ENCODE measurements at places on chromosomes 1 and 21.

GRCh38 chr1:58611861-58612385 lies 34.9 kb upstream of the TACSTD2 start:
- DNase-seq: no peak

- peak; percentile 37 for DNase-seq
Measured at GRCh38 chr1:23424293-23425192, at the start of gene TCEA3. TSS of gene TCEA3 (minus strand) at chr1:23424748. CDS start at chr1:23424633, 115 bp downstream.

GRCh38 chr1:246511203-246511602 lies 4.1 kb upstream of the SMYD3 start:
- no peak for DNase-seq

DNA sequence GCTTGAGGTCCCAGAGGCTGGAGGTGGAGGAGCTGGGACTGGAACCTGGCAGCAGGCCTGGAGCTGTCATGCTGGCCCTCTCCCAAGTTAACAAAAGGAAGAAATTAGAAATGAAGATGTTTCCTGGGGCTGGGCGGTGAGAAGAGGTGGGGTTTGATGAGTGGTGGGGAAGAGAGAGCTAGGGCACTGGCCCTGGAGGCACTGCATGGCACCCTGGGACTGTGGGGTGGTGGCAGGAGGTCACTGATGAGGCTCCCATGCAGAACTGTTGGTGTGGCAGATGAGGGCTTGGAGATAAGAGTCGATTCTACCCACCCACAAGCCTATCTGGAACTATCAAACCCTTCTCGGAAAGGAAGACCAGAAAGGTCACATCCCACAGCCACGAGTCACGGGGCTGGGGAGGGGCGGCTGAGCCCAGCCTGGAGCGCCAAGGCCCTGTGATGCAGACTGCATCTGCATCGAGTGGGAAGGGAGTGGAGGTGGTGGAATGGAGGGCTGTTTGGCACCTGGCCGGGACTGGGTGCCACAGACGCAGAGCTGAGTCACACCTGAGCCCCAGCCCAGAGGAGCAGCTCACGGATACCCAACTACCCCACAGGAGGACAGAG lies 29.4 kb downstream of the MRPL37 start:
- DNase-seq: no peak

DNA sequence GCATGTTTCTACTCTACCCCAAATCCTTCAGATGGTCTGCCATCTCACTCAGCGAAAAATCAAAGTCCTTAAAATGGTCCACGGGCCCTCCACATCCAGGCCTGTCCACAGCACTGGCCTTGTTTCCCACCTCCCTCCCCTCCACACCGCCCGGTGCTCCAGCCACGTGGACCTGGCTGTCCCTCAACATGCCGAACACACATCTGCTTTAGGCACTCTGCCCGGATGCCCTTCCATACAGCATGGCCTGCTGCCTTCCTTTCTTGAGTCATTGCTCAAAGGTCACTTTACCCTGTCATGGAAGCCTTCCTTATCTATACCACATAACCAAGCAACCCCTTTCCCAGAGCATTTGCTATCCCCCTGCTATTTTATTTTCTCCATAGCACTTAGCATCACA lies 143.0 kb downstream of the DNM3 start:
- DNase-seq: no peak

GRCh38 chr1:12171206-12172041 lies 4.6 kb downstream of the TNFRSF1B start:
- DNase-seq: peak; percentile 61

DNA sequence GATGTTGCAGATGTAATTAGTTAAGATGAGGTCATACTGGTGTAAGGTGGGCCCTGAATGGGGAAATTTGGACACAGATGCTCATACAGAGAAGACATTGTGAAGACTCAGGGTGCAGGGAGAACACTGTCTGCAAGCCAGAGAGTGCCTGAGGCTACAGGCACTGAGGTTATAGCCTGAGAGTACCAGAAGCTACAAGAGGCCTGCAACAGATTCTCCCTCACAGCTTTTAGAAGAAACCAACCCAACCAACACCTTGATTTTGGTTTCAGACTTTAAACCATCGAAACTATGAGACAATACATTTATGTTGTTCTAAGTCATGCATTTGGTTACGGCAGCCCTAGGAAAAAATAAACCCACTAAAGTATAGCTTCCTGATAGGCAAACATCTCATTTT lies 321.7 kb upstream of the USP25 start:
- DNase-seq: no peak

- DNase-seq: peak; percentile 44
Measured at GRCh38 chr1:12472798-12473551, 145.0 kb downstream of the DHRS3 start.

DNA sequence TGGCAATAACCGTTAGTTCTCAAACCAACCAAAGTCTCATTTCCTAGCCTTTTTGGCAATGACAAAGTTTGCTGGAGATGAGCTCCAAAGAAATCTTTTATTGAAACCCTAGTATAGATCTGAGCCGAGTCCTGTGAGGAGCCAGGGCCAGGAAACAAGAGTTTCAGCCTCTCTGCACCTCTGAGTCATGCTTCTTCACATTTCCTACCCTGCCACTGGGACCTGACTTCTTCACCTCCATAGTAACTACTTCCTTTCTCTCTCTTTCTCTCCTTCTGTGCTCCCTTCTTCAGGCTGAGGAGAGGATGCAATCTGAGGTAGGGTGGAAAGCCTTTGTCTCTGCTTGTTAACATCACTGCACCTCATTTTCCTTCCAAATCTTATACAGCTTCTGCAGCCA lies 38.7 kb upstream of the IPO9 start:
- DNase-seq: no peak
